Choroid plexus epithelial cell (primary cell): ENCODE measurements at places on chromosomes 6 and 20.
A peak's percentile ranks its signal among the peaks of the same experiment; 100 is the strongest.

- no peak for DNase-seq
Observed at GRCh38 chr6:152379423-152379822, 257.7 kb downstream of the SYNE1 start.

GRCh38 chr20:48467622-48468021, 360.2 kb downstream of the PREX1 start:
- no peak for DNase-seq

DNA sequence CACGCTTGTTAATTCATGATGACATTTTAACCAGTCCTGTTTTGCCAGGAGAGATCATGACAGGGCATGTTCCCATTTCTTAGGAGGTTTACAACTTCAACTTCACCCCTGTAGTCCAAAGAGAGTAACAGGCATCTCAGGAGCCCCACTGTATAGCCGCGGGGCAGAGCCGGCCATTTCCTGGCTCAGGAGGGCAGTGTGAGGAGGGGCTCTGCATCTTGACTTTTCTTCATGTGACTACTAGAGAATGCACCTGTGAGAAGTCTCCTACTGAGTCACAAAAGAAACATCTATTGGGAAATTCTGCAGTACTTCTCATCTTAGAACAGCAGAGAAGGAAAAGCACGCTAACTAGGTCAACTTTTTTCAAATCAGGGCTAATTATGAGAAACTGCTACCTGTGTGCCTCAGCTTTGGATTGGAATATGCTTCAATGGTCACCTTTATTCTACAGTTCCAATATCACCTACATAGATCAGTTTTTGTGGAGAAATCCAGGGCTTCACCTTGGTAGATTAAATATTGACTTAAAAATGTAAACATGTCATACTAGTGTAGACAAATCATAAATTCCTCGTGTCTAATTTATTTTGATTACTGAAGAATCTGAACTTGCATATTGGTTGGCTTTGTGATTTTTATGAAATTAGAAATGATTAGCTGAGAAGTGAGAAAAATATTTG, 28.6 kb upstream of the SIM1 start:
- DNase-seq: no peak

GRCh38 chr6:125662296-125662695, 87.1 kb upstream of the HEY2 start:
- DNase-seq: peak; percentile 12

- no peak for DNase-seq
Observed at GRCh38 chr20:57392512-57393271, 1.5 kb downstream of the RBM38 start.

GRCh38 chr6:26576929-26577719, 19.6 kb upstream of the ABT1 start:
- peak; percentile 86 for DNase-seq

- DNase-seq: no peak
Observed at GRCh38 chr6:25769983-25770382, 15.4 kb downstream of the SLC17A4 start.

GRCh38 chr6:24788031-24788665, 10.6 kb downstream of the ARMH2 start:
- DNase-seq: no peak

DNA sequence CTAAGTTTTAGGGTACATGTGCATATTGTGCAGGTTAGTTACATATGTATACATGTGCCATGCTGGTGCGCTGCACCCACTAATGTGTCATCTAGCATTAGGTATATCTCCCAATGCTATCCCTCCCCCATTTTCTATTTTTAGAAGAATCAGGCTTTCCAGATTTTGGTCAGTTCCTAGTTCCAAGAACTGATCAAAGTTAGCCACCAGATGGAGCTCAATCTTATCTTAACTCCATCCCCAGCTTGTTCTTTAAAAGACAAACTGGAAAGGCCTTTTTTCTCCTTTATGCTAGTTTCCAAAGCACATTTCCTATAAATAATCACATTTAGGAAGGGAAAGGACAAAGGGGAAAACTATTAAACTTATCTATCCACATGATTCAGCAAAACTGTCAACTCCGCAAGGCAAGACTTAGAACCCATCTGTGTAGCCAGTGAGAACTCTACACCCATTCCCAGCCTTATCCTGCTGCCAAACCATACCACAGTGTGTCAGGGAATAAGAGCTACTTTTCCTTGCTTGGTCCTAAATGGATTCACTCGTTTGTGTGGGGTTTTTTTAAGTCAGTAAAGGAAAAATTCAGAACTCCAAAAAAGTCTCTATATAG, 22.8 kb upstream of the KHDC1 start:
- DNase-seq: peak; percentile 80

GRCh38 chr6:30169658-30170614, 6.6 kb downstream of the TRIM15 start:
- DNase-seq: peak; percentile 73

- no peak for DNase-seq
Observed at GRCh38 chr20:53786071-53786444, 192.4 kb upstream of the ZNF217 start.
